ENCODE measurements at places on chromosomes 5 and 9.

GRCh38 chr5:174329738-174330137 lies 284.2 kb downstream of the NSG2 start:
- no peak for DNase-seq

DNA sequence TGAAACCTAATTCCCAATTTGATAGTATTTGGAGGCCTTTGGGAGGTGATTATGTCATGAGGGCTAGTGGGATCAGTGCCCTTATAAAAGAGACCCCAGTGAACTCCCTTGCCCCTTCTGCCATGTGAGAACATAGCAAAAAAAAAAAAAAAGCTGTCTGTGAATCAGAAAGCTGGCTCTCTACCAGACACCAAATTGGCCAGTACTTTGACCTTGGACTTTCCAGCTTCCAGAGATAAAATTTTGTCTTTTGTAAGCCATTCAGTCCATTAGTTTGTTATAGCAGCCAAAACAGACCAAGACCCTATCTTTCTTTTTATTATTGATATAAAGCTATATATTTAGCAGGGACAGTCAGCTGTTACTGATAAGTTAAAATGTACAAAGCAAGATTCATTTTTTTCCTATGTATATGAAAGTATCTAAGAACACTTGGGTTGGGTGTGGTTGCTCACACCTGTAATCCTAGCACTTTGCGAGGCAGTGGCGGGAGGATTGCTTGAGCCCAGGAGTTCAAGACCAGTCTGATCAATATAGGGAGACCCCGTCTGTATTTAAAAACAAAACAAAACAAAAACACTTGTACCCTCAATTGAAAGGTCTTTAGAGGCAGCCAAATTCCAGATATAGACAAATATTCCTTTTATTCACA lies 8.1 kb upstream of the C5orf24 start:
- DNase-seq = no peak

DNA sequence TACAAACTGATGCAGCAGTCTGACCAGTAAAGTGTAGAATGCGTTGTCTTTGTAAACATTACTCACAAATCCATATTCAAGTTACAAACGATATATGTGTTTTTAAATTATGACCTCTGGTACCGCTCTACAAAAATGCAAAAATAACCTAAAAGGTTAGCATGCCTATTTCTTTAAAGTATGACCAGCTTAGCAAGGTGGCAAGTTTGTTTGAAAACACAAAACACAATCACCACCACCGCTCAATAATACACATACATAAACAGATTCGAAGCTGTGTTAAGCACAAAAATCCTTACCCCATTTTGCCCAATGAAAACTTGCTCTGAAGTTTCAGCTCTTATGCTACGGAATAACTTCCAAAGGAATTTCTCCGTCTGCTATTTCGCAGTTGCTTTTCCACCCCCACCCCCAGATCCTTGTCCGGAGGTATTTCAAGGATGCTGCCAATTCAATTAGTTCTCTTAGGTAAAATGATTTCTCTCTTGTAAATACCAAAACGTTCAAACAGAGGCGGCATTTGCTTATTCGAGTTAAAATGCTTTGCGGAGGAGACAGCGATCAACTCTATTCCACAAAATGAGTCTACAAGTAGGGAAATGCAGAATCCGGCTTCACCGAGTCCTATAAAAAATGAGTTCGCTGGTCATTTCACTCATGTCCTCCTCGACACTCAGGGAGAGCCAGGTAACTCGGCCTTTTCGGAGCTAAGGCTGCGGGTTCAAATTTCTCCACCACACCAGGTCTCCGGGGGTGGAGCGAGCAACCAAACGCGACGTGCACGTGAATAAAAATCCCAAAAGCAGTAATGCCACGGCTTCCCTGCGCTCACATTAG lies 1.2 kb downstream of the HOMER1 start:
- peak; percentile 51 for DNase-seq

DNA sequence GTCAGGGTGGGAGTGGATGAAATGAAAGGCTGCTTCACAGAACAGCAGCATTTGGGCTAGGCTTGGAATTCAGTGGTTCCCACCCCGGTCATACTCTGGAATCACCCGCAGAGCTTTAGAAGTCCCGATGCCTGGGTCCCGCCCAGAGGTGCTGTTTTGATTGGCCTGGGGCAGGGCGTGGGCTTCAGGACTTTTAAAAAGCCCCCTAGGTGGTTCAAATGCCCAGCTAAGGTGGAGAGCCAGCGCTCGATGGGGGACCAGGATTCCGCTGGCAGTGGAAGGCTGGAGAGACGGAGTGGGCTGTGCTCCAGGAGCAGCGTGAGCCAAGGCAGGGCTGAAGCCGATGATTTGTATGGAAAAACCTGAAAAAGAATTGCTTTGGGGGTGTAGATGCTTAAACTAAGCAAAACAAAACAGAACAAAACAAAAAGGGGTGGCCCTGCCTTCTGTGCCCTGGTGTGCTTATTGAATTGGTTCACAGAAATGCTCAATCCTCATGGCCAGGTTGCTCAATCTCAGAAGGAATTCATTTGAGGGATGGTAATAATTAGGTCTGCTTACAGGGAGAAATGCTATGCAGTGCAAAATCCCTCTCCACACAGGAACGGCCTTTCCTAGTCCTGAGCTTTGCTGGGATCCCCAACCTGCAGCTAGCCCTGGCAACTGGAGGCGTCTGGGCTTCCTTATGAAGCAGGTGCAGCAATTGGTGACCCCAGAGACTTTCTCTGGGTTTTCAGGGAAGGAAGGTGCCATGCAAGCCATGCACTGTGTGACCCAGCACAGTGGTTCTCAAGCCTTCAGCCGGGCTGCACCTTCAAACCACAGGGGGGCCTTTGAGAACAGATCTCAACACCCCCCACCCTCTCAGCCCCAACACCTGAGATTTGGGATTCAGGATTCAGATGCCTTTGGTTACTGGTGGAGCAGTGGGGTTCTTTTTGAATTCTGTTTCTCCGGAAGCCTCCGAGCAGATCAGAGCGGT lies 174.0 kb upstream of the ZNF618 start:
- no peak for DNase-seq

- no peak for DNase-seq
Measured at GRCh38 chr5:41370482-41370881, 139.9 kb downstream of the PLCXD3 start.

DNA sequence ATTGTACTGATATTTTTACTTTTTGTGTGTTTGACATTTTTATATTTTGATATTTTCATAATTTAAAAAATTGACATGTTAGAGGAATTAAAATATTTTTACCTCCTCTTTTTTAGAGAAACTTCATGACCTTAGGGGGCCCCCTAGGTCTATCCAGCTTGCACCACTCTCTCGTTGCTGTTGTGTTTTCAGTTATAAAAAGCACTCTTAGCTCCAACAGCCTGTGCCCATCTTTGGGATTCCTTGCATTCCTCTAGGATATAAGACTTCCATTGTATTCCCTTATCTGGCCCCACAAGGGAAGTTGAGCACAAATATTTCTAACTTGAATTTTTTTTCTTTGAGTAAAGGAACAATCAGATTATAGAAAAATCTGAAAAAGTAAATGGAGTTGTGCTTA lies 245.3 kb downstream of the SH3GL2 start:
- DNase-seq = no peak

GRCh38 chr9:38700695-38701094 lies 19.2 kb downstream of the FAM240B start:
- peak; percentile 92 for DNase-seq

- DNase-seq = no peak
Measured at GRCh38 chr9:89524963-89525362, 27.1 kb upstream of the SEMA4D start.

DNA sequence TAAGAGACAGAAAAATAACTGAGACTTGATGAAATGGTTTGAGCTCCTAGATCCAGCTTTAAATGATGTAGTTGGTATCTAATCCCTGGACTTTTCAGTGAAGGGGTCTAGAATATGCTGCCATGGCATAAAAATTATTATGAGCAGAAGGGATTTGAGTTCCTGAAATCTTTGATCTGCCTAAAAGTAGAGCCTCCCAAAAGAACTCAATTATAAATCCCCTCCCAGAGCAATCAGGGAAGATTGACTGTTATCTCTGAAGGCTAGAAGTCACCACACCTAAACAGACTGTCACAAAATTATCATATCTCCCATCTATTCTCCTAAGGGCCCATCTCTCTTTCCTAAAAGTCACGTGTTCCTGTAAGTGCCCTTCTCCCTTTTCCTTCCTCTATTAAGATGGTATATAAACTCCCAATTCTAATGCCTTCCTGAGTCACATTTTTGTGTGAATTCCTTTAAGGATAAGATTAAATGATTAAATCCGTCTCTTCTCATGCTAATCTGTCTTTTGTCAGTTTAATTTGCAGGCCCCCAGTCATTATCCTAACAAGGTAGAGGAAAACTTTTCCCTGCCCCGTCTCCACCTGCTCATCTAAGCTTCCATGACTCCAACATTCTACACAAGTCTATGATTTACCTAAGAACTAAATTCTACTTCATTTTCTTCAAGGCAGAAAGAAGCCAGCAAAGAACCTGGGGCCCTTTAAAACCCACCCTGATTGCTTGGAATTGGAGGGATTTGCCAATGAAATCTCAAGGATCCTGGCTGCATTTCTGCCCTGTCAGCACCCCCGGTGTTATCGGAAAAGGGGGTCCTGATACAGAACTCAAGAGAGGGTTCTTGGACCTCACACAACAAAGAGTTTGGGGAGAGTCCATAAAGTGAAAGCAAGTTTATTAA lies 47.1 kb upstream of the PWWP2A start:
- no peak for DNase-seq

GRCh38 chr5:167614294-167615021 lies 677.0 kb upstream of the WWC1 start:
- DNase-seq = no peak

DNA sequence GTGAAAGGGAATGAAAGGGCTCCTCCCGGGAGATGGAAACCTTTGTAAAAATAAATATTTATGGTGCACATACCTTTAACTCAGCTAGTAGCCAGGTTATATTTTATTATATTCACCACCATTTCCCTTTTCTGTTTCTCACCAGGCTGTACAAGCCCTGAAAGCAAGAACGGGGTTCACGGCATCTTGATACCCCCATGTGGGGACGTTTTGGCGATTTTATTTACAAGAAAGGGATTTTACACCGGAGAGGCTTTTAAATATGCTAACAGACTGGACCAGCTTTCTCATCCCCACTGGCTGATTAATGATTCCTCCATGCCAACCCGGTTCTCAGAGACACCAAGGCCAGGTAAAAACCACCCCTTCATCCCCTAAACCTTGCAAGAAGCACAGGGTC lies 19.2 kb downstream of the IL12B start:
- no peak for DNase-seq

GRCh38 chr5:142466195-142466971 lies 141.6 kb upstream of the SPRY4 start:
- peak; percentile 31 for DNase-seq

DNA sequence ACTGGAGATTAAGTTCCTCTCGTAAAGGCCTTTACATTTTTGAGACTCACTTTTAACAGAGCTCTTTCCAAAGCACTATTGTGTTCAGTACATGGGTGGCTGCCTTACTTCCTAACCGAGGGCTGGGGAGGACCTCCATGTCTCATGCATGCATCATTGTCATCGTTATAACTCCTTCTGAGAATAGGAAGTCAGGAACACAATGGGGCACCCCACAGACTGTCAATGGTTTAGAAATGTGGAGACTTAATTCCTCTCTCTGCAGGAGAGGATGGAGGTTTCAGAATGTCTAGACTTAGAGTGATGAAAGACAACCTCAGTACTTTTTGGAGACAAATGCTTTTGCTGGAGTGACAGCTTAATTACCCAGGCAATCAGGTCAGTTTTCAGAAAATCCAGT lies 83.9 kb downstream of the PRLR start:
- no peak for DNase-seq

GRCh38 chr5:8906303-8906967 lies 639.4 kb downstream of the SEMA5A start:
- peak; percentile 95 for DNase-seq

GRCh38 chr5:91007251-91007650 lies 375.9 kb downstream of the ARRDC3 start:
- no peak for DNase-seq

GRCh38 chr9:122076117-122076516 lies 17.0 kb downstream of the TTLL11 start:
- DNase-seq = no peak

DNA sequence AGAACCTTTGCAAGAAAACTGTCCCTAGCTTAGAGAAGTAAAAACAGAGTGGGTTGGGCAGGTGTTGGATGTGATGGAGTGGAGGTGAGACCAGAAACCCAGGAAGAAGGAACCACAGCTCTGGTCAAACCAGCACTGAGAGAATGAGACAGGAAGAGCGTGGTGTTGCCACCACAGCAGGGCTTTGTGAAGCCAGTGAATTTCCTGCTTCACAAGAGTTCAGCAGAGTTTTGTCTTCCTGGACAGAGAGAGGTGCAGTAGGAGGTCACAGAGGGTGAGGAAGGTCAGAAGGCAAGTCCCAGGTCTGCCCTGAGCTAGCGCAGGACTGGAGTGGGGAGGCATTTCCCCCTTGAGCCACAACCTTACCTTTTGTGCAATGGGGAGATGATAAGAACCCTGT lies 2306.2 kb upstream of the ACO1 start:
- DNase-seq = no peak

DNA sequence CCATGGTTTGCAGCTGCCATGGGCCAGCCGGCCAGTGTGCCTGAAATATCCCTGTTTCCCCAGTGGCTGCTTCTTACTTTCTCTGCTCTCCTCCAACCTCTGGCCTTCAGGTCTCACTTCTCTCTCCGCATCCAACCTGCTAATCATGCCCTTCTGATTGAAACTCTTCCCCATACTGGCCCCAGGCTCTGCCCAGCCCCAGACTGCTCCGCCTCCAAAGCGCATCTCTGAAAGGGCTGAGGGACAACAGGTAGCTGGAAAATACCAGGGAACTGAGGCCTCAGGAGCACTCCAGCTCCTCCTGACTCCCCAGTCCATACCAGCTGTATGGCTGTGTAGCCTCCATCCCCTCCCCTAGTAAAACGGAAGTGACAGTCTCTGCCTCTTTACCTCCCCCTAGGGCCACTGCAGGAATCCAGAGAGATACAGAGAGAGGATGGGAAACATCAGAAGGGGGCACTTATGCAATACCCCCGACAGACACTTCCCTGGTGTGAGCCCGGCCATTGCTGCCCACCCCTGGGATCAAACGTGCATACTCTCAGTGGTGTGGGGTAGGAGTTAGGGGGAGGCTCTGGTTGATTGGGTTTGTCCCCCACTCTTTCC lies 34.2 kb downstream of the PAX5 start:
- no peak for DNase-seq

GRCh38 chr5:43730832-43731342 lies 127.9 kb downstream of the NNT start:
- no peak for DNase-seq

- DNase-seq = no peak
Measured at GRCh38 chr5:55055183-55055582, 31.1 kb downstream of the GZMK start.

Data from MCF 10A (cell line).